ENCODE measurements at places on chromosomes 3 and 15.

DNA sequence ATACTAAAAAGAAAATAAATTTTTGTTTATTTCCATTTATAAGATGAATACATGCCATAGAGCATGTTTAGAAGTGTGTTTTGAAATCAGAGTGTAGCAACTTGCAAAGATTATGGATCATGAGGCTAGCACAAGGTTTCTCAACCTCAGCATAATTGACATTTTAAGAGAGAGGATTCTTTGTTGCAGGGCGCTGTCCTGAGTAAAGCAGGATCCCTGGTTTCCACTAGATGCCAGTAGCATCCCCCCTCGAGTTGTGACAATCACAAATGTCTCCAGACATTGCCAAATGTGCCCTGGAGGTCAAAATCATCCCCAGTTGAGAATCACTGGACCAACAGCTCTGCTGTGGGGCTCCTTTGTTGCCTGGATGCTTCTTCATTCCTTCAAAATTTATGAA is 128.5 kb upstream of the RBMS3 start:
- DNase-seq, result no peak

DNA sequence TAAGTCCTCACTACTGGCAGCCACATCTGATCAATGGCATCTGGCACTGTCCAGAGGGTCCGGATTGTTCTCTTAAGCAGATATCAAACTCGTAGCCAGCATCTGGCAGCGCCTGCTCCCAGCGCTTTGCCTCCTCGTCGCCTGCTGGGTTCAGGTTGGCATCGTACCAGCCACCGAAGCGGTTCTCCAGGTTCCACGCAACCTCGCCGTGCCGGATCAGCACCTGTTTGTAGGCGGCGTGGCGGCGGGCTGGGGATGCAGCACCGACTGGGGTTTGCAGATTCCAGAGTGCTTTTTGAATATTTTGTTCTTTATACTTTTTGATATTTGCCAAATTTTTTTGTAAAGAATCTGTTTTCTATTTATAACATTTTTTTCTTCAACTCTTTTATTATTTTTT is 111.6 kb downstream of the NR2F2 start:
- DNase-seq, result no peak

DNA sequence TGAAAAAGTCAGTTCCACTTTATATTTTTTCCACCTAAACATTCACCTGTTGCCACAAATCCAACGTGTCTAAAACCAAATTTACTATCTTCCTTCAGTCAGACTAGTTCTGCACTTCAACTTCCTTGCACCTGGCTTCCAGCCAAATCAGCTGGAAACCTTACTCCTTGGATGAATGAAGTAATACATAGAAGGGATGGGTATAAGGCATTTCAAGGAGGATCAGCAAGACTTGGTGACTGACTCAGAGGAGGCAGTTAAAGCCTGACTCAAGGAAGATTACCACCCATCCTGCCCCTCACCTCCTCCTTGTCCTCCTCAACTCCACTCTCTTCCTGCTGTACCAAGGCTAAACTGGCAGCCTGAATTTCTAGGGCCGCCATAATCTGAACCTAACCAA is 37.1 kb downstream of the QTRT2 start:
- no peak for DNase-seq

DNA sequence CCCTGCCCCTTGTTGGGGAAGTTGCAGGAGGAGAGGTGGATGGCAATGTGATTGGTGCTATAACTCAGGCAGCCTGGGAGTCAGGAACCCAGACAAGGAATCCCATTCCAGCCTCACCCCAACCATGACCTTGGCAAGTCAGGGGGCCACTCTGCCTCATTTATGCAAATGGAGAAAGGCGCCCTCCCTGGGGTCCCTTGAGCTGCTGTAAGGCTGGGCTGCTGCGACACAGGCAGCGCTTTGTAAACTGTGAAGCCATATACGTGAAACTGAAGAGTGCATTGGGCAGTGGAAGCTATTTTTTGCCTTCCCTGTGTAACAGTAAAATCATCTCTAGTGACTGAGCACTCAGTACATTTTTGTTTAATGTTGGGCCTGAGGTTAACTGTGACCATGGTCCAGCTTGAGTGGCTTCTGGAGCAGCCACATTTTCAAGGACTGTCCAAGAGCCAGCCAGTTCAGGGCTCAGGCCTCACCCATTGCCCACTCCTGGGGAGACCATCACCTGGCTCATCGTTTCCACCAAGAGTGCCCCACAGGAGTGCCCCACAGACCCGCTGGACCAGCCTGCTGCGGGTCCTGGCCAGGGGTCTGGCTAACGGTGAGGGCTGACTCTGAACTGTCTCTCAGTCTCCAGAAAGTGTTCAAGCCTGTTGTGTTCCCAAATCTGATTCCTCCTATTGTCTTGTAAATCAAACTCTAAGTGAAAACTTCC is 27.9 kb downstream of the KIF7 start:
- no peak for DNase-seq

DNA sequence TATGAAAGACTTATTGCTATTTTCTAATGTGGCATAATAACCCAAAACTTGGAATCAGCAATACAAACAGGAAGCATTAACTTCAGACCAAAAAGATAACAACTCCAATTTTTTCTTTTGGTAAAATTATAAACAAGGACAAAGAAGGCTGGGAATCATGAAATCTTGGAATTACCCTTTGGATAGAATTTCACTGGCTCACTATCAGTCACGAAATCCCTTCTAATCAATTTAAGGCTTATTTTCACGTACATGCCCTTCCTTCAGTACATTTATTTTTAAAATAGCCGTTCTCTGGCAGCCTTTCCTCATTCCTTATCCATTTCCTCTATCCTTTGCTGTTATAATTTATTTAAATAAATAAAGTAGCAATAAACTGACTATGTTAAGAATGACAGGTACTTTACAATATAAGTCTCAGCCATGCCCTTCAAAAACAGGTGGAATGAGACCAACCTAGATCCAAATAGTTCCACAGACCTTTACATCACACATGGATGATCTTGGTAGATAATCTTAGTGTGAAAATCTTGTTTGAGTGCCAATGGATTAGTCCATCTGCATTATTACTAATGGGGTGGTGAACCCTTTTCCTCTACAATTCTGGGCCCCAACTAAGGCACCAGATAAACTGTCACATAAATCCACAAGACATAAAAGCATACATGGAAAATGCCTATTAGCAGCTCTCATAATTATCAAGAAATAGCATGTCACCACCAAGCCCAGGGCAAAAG is 38.9 kb downstream of the ABI3BP start:
- no peak for DNase-seq

DNA sequence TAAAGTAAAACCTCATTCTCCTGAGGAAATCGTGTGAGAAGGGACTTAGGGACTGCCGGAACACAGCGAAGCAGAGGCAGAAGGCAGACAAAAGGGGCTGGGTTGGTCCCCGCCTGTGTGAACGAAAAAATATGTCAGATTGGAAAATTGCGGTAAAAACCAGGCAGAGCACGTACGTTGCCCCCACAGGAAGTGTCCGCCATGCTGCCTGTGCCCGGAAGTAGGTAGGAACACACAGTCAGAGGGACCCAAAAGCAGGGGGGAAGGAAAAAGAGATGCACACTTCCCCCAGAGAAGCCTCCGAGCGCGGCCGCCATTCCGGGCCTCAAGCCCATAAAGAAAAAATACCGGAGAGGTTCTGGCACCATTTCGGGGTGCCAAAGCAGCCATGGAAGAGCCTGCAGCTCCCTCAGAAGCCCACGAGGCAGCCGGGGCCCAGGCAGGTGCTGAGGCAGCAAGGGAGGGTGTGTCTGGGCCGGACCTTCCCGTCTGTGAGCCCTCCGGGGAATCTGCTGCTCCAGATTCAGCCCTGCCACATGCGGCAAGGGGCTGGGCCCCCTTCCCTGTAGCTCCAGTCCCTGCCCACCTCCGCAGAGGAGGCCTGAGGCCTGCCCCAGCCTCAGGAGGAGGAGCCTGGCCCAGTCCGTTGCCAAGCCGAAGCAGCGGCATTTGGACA is at the start of gene MKRN3:
MKRN3 (plus strand) TSS at position 280 of the 676 bp plus-strand sequence; CDS start at position 389, 109 bp downstream.
- DNase-seq, result no peak

- DNase-seq, result no peak
Measured at GRCh38 chr3:195034101-195034500, 236.9 kb downstream of the XXYLT1 start.

GRCh38 chr3:181683563-181683962 is 28.2 kb upstream of the SOX2 start:
- DNase-seq, result no peak

GRCh38 chr3:25476639-25477038 is 48.6 kb downstream of the RARB start:
- DNase-seq, result no peak

DNA sequence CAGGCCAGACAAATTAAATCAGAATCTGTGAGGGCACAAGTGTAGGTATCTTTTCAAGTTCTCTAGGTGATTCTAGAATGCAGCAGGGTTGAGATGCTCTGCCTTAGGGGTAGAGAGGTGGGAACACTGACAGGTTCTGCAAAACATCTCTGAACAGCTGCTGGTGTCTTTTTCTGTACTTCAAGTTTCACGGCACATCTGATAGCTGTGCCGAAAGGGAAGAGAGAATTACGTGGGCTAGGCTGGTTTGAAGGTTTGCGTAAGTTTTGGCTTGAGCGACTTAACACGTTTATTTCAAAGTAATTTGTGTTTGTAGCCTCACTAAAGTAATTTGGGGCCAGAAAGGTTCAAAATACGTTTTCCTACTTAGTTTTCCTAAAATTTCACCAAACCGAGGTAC is 22.5 kb downstream of the PXK start:
- no peak for DNase-seq

GRCh38 chr3:42195879-42196330 is 70.1 kb downstream of the CCK start:
- no peak for DNase-seq

- no peak for DNase-seq
Measured at GRCh38 chr3:195828762-195829161, 17.0 kb upstream of the MUC4 start.

GRCh38 chr3:146543461-146544001 is 876 bp downstream of the PLSCR1 start:
- no peak for DNase-seq

GRCh38 chr15:24752354-24752753 is 76.8 kb downstream of the NPAP1 start:
- DNase-seq, result no peak

GRCh38 chr15:42405863-42406482 is 46.7 kb downstream of the CAPN3 start:
- DNase-seq, result no peak

GRCh38 chr15:32867313-32867626 is 149.5 kb downstream of the GREM1 start:
- DNase-seq, result no peak

GRCh38 chr3:176927706-176928581 is 269.3 kb downstream of the TBL1XR1 start:
- no peak for DNase-seq

- DNase-seq, result no peak
Measured at GRCh38 chr3:66823532-66823931, 174.6 kb upstream of the KBTBD8 start.

DNA sequence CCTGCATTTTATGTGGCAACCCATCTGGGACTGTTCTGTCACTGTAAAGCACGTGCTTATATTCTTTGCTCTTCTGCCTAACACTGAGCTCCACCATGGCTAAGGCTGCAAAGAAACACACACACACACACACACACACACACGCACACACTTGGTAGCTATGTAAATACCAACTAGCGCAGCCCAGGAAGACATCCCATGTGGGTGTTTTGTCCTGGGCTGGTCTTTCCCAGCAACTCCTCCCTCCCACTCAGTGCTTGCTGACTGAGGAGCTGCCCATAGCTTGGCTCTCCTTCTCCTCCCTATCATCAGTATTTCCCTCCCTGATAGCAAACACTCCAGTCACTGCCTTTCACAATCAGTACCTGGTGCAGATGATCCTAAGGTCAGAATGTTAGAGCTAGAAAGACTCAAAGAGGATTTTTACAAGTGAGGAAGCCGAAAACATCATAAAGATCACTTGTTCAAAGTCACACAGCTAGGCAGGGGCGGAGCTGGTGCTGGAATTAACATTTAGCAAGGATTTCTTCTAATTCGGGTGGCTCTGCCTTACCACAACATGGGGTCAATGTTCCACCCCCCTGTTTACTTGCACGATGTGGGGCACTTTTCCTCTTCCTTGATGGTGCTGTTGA is 377.1 kb upstream of the TBL1XR1 start:
- no peak for DNase-seq

GRCh38 chr3:172287937-172288477 is 160.2 kb downstream of the GHSR start:
- DNase-seq, result no peak

- no peak for DNase-seq
Measured at GRCh38 chr15:94671858-94672532, 440.6 kb downstream of the MCTP2 start.

DNA sequence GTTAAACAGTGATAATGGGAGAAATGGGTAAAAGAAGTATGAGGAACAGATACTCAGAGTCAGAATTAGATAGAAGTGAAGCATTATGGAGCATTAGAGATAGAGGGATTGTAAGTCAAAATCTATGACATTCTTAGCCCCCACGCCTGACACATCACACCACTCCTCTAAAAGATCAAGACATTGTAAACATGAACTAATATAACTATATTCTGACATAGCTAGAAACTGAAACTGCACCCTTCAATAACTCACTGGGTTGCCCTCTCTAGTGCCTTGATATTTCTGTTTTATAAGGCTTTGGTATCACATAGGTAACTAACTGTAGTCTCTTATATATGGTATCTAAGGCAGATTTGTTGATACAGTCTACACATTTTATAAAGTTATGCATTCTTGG is 684.3 kb upstream of the DPPA4 start:
- DNase-seq, result no peak

GRCh38 chr3:113339616-113340244 is 101.6 kb downstream of the CFAP44 start:
- DNase-seq, result no peak

DNA sequence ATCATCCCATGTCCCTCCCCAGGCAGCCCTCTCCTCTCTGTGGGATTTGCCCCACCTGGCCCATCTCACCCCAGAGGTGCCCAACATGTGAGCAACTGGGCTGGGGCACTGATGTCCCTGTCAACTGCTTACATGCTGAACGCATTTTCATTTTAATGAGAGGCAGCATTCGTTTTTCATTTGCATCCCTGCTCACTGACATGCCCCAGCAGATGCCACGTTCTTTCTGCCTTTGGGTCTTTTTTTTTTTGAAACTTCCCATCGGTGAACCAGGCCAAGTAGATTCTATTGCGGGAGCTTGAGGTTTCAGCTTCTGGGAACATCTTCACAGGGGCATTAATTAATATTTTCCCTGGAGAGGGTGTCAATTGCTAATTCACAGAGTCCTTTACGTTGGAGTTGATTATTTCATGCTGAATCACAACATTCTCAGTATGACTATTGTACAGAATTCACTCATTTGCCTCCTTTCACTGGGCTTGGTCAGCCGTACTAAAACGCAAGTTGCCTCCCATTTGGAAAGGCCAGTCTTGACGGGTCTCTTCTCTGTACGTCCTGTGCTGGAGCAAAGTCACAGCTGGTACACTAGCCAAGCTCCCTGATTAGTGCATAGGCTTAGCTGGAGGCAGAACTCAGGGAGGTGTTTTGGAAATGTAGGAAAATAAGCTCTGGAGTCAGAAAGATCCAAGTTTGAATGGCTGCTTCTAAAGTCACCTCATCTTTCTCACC is 69.8 kb downstream of the CHRNA7 start:
- DNase-seq, result no peak

DNA sequence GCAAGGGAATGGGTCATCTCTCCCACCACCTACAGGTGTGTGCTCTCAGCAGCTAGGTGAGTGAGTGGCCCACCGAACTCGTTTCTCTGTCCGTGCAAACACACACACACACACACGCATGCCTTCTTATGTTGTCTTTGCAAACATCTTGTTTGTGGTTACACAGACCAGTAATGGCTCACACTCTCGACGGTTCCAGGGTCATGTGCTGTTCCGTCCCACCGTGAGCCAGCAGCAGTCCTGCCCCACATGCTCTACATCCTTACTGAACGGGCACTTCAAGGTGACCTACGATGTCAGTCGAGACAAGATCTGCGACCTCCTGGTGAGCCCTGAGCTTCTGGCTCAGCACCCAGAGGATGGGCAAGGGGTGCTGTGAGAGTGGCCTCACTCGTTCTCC is 4.3 kb downstream of the ITIH1 start:
- no peak for DNase-seq

All from DMS79 (cell line).